ENCODE measurements at places on chromosomes 2 and 18. TPM values are rescaled to one million over a fixed set of nuclear protein-coding genes. Genes with fewer than 3 reads are reported as not detected.
A peak's percentile ranks its signal among the peaks of the same experiment; 100 is the strongest.

- peak; percentile 19 for DNase-seq
Measured at GRCh38 chr2:165902934-165903333, 50.6 kb downstream of the TTC21B start.

GRCh38 chr2:48753228-48753627, 2.3 kb downstream of the LHCGR start:
- DNase-seq = no peak

DNA sequence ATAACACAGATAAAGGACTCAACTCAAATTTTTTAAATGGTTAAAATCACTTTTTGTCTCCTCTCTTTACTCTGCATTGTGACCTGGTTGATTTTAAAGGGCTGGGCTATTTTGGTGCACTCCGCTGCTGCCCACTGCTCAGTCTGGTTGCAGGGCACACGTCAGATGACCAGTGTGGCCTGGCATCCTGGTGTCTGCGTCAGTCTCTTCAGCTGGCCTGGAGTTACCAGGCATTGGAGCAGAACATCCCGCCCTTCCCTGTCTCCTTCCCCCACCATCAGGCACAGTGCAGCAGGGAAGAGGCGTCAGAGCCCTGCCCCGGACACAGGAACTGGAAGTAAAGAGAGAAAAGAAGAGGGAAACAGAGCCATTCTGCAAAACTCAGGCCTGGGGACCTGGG, 8.9 kb downstream of the C1QL2 start:
- no peak for DNase-seq

GRCh38 chr2:105785095-105785847, 40.6 kb downstream of the NCK2 start:
- no peak for DNase-seq

- DNase-seq = peak; percentile 8
Measured at GRCh38 chr2:122736279-122736678, 980.8 kb downstream of the TSN start.

GRCh38 chr2:147062073-147062472, 782.8 kb upstream of the ACVR2A start:
- DNase-seq = no peak

DNA sequence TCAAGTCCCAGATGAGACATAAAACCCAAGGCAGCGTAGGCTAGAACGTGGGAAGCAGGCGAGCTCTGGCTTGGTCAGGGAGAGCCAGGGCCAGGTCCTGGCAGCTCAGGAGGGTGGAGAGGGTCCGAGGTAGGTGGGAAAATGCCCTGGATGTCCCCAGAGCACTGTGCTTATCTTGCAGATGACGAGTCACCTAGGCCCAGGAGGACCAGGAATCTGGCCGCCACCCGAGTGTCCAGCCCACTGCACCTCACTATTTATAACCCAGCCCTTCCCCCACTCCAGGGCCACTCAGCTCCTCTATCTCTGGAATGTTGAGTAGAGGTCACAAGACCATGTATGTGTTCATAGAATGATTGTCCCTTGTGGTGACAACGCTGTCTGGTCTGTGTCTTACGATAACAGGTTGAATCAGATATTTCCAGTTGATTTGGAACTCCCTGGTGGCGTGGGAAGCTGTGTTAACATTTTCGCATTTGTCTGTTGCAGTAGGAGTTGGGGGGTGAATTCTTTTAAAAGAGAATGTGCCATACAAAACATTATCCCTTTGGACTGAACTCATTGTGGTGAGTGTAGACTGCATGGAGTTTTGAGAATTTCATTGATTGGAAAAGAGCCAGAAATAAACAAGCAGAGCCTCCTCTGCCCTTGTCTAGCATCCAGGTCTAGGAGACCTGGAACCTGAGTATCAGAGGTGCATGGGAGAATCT, 47.5 kb downstream of the EMILIN2 start:
- DNase-seq = no peak

GRCh38 chr2:69616755-69617154, 26.8 kb downstream of the AAK1 start:
- no peak for DNase-seq

- DNase-seq = no peak
Measured at GRCh38 chr2:96146881-96147592, 1.8 kb upstream of the DUSP2 start.

GRCh38 chr18:11831921-11832320, 19.3 kb upstream of the CHMP1B start:
- DNase-seq = no peak

- no peak for DNase-seq
Measured at GRCh38 chr2:101251844-101252407, 760 bp upstream of the CNOT11 start.

- no peak for DNase-seq
Measured at GRCh38 chr18:22466608-22467395, 49.1 kb upstream of the CTAGE1 start.

- DNase-seq = peak; percentile 9
Measured at GRCh38 chr18:11392980-11393885, 216.2 kb upstream of the SLC35G4 start.

GRCh38 chr2:150669492-150669891, 182.0 kb upstream of the RND3 start:
- DNase-seq = no peak

- DNase-seq = no peak
Measured at GRCh38 chr18:58516514-58517285, 112.2 kb downstream of the ALPK2 start.

DNA sequence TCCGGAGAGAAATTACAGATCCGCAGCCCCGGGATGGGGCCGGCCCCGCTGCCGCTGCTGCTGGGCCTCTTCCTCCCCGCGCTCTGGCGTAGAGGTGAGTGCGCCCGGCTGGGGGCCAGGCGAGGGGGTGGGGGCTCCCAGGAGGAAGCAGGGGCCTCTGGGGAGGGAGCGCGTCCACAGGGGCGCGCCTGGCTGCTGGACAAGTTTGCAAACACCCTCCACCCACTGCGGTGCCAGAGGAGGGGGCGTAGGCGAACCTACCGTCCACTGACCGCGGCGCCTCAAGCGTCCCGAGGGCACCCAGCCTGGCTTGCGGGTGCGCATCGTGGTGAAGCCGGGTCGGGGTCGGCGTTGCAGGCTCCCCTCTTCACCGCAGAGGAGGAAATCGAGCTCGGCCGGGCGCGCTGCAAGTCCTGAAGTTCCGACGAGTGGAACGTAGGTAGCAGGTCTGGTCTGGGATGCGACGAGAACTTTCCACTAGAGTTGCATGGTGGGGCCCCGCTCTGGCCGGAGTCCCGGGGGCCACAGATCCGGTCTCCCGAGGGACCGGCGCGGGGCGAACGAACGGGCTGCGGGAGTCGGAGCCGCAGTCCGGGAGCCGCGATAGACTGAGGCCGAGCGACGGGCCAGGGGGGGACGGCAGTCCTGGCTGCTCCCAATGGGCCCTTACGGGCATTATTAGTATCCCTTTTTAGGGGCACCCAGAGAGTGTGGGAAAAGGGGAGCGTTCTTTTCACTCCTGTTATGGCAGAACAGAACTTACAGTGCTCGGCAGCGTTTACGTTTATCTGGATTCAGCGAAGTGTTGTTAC, 502 bp downstream of the MERTK start:
- no peak for DNase-seq

DNA sequence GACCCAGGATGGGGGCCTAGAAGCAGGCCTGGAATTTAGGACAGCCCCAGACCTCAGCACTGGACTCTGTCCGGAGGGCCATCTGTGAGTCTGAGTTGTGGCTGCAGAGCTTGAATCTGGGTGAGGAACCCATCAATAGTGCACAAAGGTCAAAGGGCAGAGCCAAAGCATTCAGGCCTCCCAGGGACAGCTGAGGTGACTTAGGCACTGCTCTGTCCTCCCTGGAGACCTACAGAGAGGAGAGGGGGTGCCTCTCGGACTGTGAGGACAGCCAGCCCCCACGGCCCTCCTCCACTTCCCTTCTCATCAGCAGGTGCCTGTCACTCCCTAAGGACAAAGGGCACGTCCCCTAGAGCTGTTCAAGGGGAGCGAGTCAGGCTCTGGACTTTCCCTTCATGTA, 25.1 kb upstream of the PRLH start:
- DNase-seq = no peak

DNA sequence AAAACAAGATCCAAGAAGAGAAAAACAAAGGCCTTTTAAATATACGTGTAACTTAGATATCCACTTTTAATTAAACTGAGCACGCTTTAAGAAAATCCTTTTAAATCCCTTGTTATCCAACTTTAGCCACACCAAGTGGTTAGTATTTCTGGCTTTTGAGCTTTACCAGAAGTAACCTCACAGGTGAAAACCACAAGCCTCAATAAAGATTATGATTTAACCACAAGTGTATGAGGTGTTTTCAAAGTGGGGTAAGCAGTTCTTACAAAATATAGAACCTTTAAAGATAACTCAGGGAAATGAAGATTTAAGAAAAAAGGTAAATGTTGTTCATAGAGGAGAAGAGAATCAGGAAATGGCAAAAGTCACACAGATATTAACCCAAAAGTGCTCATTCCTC, 58.4 kb upstream of the CDCA7 start:
- no peak for DNase-seq

DNA sequence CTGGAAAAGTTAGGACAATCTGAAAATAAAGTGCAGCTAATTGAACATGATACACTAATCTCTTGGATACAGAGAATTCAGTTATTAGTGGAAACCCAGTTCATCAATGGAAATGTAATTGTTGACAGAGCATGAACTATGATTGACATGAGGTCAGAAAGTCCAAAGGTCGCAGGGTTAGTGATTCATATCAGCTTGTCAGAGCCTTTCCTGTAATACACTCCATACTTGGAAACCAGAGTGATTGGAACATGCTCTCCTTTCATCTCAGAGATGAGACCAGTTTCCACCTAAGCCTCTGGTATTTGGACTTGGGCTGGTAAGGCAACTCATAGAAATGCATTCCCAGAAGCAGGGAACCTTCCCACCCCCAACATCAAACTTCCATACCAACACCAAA, 8.5 kb upstream of the NCKAP5 start:
- DNase-seq = no peak

DNA sequence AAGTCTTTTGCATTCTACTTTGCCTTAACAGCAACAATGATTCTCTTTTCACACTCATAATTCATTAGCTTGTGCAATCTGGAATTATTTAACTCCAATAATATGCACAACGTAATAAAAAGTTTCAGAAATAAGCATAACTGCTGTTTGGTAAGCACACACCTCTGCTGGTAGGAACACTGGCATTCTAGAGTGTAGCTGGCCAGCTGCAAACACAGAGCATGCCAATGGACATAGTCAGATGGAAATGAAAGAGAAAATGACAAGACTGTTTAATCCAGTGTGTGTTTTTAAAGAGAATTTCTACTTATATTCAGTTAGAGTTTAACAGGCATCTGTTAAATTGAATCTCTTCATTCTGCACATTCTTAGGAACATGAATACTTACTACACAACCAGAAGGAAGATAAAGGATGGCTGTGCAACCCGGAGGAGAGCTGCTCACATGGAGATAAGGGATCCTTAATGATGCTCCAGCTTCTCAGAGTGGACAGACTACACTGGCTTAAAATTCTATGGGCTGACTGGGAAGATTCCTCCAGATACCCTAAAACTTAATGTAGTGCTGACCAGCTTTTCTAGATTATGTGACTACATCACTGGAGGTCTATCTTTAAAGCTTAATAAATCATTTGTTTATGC, 94.6 kb upstream of the CHAC2 start:
- DNase-seq = no peak

DNA sequence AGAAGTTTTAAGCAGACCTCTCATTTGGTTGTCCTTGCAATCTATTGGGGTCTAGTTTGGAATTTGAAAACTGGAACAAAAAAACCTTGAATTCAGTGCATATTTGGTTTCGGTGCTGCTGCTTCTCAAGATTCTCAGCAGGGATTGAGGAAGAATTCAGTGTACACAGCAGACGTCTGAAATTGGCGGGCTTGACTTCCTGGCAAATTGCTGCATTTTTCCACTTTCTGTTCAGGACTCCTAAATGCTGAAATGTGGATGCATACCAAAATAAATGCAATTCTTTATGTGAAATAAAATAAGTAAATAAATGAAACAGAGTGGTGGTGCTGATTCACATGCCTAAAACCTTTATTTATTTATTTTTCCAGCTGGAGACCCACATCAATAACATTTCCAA, 332.4 kb upstream of the KYNU start:
- DNase-seq = peak; percentile 32

- no peak for DNase-seq
Measured at GRCh38 chr18:75533950-75534349, 106.4 kb upstream of the SMIM21 start.

The RGPD3 gene
- polyA plus RNA-seq = 0.62 TPM

The IL36B gene
- not detected for polyA plus RNA-seq

The TMEM17 gene
- polyA plus RNA-seq = 4.9 TPM

The ST8SIA5 gene
- polyA plus RNA-seq = 0.05 TPM

The SKA1 gene
- 5.2 TPM for polyA plus RNA-seq

The HS6ST1 gene
- 26.4 TPM for polyA plus RNA-seq

The RAX gene
- not detected for polyA plus RNA-seq
